ENCODE measurements at places on chromosomes 12 and 14.

- no peak for DNase-seq
These were observed 12.9 kb downstream of the PRKCH start for GRCh38 chr14:61334197-61334701.

GRCh38 chr12:68760806-68761441 is 14.9 kb downstream of the SLC35E3 start:
- no peak for DNase-seq

DNA sequence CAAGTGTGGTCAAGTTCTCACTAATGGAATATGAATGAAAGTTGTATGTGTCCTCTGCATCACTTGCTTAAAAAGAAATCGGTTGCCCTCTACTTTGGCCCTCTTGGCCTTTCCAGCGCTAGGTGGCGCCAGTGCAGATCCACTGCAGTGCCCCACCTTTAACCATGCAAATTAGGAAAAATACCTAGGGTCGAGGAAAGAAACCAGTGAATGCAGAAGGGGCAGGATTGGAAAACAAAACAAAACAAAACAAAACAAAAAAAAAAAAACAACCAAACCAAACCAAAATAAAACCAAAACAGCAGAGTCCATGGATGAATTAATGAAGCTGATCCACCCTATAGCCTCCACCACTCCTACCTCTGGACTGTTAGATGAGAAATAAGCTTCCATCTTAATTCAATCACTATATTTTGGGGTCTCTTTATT is 12.9 kb upstream of the NEMF start:
- peak; percentile 76 for DNase-seq

DNA sequence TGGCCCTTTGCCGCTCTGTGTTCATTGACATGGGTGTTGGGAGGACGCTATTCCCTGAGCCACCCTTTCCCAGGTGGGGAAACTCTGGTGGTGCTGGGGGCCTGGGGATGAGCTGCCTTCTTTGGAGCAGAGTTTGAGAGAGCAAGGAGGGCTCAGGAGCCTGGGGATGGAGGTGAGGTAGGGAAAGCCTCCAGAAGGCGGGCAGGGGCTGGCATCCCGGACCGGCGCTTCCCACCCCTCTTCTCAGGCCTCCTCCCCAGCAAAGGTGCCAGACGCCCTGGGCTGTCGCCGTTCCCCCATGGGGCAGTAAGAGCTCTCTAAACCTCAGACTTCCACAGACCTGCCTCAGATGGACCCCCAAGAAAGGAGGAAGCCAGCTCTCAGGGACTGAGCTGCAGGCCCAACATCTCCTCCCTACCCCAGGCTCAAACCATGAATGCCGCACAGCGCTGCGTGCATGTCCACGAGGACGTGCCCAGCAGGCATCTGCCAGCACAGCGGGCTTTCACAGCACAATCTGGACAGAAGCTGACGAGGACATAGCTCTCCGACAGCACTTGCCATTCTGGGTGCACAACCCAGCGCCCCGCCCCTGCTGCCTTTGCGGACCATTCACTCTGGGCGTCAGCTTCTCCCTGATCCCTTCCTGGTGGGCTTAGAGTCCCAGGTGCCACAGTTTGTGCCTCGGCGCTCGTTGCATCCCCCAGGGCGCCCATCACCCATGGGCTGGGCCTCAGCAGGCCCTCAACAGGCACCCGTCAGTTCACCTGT is 14.9 kb upstream of the TTC7B start:
- no peak for DNase-seq

DNA sequence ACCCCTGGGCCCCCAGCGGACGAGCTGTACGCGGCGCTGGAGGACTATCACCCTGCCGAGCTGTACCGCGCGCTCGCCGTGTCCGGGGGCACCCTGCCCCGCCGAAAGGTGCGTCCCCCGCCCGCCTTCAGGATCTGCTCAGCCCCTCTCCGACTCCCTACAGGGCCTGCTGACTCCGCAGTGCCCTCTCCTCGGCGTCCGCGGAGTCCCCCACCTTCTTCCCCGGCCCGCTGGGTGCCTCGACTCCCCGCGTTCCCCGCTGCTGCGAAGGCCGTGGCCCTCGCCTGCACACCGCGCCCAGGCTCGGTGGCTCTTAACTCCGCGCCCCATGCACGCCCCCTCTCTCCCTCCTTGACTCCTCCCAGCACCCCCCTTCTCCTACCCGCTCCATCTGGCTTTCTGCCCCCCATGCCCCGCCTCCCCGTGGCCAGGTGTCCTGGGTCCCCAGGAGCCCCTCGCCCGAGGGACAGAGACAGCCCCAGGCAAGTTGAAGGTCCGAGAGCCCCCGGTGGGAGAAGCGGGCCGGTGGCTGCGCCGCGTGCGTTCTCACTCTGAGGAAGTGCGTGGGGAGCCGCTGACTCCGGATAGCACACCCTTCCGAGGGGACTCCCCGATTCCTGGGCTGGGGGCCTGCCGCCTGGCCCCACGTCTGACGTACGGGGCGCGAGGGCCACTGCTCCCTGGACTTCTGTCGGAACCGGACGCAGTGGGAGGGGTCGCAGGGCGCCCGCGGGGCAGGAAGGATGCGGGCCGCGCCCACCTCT is 594 bp downstream of the TAMALIN start:
- no peak for DNase-seq

DNA sequence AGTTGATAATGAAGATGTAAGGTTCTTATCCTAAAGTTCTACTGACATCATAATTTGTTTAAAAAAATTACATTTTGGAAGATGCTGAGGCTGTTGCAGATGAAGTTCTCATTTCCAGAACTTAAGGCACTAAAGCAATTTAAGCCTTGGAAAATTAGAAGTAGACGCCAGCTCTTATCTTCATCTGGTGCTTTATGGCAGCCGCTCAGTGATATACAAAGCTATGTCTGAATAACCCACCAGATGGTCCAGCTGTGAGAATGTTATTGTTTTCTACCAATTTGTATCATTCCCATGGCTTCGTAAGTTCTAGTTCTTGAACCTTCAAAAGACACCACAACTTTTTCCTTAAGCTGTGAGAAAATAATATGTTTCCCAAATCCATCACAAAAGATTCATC is 212.1 kb upstream of the ARID2 start:
- no peak for DNase-seq

- no peak for DNase-seq
These were observed 9.2 kb downstream of the HIF1A start for GRCh38 chr14:61704554-61704953.

DNA sequence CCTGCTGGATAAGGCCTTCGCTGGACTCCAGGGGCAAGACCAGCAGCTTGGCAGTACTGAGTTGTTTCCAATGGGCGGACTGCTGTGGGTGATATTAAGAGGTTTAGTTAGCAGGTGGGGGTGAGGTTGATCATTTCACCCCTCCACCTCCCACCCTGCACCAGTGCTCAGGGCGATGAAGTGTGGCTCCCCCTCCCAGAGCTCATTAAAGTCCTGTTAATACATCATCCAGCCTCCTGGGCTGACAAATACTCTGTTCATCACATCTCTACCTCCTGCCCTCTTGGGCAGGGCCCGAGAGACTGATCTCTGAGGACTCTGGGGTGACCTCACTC is 2.4 kb upstream of the FIGNL2 start:
- no peak for DNase-seq

DNA sequence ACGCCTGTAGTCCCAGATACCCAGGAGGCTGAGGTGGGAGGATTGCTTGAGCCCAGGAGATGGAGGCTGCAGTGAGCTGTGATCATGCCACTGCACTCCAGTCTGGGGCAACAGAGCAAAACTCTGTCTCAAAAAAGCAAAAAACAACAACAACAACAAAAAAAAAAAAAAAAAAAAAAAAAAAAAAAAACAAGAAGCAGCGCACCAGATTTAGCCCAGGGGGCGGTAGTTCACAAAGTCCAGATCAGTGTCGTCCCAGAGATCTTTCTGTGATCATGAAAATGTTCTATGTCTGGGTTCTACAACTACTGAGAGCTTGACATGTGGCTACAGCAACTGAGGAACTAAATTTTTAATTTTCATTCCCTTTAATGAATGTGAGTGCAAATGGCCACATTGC is 27.4 kb downstream of the OAS2 start:
- DNase-seq: peak; percentile 22

- DNase-seq: no peak
These were observed 317.6 kb downstream of the CCDC91 start for GRCh38 chr12:28507867-28508266.

DNA sequence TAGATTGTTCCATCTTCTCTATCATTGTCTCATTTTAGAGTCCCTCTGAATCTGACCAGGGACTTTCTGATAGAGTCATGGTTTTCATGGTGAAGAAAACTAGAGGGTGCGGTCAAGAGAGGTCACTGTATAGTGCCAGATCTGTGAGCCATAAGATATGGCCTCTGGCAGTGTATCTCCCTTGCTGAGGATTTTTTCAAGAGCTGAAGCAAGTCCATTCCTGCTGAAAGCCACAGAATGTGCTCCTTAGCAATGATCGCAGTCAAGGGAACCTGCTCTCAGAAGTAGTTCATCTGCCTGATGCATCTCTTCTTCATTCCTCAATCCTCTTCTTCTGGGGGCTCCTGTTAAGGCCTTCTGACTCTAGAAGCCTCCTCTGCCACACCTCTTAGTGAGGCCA is 405.2 kb downstream of the EGLN3 start:
- peak; percentile 77 for DNase-seq

DNA sequence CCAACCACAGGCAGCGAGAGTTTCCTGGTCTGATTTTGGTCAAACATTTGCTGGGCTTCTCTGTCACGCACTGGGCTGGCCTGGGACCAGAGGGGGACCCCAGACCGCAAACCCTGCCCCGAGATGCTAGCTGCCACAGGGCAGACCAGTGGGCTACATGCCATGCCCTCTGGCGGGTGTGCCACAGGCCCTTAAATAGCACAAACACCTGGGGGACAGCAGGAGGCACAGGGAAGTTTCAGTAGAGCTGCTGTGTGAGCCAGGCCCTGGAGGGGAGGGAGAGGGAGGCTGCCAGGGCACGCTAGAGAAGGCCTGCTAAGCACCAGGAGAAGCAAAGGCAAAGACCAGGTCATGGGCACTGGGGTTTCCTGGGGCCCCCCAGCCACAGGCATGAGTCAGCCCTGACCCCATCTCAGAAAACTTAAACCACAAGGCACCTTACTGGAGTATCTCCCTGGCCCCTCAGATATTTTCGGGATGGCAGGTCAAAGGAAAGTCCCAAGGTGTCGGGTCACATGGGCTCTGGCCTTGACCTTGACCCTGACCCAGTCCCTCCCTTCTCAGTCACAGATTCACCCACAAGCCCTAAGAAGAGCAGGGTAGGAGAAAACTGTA is 29.2 kb downstream of the ITPK1 start:
- DNase-seq: peak; percentile 50

DNA sequence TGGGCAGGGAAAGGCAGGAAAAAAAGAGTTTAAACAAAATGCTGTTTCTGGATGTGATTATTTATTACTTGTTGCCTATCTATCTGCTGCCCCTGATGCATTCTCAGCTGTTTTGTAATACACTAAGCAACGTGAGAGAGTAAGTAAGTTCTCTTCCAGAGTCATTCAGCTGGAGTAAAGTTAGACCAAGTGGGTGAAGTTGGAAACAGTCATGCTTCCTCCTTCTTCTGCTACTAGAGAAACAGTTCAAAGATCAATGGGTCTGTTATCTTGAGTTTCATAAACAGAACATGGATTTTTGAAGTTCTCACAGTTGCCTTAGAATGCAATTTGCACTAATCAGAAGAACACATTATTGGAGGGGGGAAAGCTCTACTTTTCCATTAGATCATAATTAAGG is 279.3 kb downstream of the EGLN3 start:
- DNase-seq: no peak

DNA sequence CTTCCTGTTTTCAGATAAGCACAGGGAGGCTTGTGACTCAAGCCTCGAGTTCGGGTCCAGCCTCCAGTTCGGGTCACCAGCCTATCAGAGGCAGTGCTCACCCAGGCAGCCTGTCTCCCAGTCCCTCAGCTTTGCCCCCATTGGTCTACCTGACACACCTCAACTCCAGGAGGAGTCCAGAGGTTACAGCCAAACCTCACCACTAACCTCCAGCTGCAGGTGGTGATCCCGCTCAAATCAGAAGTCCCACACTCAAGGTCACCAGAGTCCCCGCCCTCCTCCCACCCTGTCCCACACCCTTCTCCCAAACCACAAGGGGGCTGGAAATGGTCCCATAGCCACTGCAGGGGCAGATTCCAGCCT is 42.1 kb downstream of the KDM2B start:
- DNase-seq: peak; percentile 33

- no peak for DNase-seq
These were observed 1153.9 kb downstream of the AACS start for GRCh38 chr12:126219139-126219538.

- DNase-seq: no peak
These were observed 142.1 kb downstream of the TSPAN9 start for GRCh38 chr12:3219233-3219632.

DNA sequence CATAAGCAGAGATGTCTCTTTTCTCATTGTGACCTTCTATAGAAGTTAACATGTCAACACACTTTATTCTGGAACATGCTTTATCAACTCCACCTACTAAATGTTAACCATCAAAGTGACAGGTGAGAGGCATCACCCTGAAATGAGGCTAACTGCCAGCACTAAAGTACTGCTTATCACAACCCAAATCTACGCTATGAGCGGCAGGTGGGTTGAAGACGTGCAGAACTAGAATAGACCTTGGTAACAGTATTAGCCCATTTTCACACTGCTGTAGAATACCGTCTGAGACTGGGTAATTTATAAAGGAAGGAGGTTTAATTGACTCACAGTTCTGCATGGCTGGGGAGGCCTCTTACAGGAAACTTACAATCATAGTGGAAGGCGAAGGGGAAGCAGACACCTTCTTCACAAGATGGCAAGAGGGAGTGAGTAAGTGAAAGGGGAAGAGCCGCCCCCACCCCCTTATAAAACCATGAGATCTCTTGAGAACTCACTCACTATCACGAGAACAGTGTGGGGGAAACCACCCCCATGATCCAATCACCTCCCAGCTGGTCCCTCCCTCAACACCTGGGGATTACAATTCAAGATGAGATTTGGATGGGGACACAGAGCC is 359.0 kb downstream of the SEC23A start:
- no peak for DNase-seq

DNA sequence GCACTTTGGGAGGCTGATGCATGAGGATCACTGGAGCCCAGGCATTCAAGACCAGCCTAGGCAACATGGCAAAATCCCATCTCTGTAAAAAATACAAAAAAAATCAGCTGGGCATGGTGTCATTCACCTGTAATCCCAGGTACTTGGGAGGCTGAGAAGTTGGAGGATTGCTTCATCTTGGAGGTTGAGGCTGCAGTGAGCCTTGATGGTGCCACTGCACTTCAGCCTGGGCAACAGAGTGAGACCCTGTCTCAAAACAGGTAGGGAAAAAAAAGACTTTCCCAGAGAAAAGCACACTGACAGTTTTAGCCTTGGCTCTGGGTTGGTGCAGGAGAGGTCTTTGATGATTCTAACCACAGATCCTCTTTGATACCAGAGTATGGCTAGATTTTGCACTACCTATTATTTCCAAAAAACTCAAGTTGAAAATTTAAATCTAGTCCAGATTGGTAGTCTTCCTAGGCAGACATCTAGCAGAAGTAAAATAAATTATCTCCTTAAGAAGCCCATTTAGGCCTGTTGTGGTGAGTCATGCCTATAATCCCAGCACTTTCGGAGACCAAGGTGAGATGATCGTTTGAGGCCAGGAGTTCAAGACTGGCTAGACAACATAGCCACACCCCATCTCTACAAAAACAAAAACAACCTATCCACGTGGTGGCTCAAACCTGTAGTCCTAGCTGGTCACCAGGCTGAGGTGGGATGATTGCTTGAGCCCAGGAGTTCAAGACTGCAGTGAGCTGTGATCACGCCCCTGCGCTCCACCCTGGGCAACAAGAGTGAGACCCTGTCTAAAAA is 18.6 kb downstream of the LARP4 start:
- peak; percentile 77 for DNase-seq

- peak; percentile 6 for DNase-seq
These were observed 387.5 kb downstream of the BCAT1 start for GRCh38 chr12:24561411-24561871.

GRCh38 chr14:104291123-104292000 is 153.0 kb downstream of the KIF26A start:
- DNase-seq: no peak

Data from epithelial cell of esophagus (primary cell).